ENCODE measurements at places on chromosomes 16 and 17.

GRCh38 chr17:78995022-78995760 is 14.4 kb downstream of the CANT1 start:
- DNase-seq: no peak

DNA sequence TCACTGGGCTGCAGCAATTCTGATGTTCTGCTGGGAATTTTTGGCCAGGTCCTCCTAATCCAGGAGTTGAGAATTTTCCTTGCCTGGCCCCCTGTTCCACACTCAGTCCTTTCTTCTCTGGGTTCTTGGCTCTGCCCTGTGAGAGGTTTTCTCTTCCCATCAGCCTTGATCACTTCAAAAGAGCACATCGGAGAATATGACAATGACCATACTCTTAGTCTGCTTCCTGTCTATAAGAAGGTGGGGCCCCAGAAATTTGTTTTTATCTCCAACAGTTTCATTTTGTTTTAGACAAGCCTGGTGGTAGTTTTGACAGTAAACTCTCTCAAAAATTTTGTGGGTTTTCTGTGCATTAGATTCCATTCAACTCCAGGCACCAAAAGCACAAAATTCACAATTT is 70.7 kb downstream of the C17orf67 start:
- DNase-seq: no peak

DNA sequence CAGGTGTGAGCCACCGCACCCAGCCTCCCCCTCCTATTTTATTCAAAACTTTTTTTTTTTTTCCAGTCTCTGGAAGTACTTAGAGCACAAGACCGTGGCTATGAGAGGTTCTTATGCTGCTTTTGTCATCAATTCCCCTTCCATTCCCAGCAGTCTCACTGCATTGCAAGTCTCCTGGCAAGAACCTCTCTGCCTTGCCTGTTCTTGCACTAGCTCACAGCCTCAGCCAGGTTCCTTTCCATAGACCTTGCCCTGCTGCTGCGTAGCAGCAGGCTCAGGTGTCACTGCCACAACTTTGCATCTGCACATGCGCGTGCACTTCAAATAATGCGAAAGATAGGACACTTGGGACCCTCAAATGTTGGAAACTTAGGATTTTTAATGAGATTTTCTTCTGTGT is 15.6 kb downstream of the ATP6V0A1 start:
- DNase-seq: no peak

DNA sequence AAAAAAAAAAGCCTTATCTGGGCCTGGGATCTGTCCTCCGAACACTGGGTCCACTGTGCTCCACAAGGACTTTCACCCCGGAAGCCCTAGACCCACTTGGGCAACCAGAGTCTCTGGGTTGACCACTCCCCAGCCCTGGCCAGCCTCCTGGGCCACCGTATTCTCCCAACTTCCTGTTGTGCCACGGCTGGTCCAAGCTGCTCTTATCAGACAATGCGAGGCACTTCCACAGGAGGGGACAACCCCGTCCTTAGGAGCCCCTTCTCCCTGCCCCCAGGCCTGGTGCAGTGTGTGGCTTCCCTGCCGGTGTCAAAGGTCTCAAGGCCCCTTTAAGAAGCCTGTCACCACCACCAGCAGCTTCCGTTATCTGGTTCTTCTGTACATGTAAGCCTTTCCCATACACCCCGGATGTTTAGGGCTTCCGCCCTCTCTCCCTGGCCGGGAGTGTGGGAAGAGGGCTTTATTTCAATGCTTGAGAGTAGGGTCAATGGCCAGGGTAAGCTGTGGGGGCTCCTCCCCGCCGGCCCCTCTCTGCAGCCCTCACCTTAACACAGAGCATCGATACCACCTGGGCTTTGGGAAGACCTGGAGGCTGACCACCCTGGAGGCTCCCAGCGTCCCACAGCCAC is 313.0 kb downstream of the SEC14L1 start:
- no peak for DNase-seq

DNA sequence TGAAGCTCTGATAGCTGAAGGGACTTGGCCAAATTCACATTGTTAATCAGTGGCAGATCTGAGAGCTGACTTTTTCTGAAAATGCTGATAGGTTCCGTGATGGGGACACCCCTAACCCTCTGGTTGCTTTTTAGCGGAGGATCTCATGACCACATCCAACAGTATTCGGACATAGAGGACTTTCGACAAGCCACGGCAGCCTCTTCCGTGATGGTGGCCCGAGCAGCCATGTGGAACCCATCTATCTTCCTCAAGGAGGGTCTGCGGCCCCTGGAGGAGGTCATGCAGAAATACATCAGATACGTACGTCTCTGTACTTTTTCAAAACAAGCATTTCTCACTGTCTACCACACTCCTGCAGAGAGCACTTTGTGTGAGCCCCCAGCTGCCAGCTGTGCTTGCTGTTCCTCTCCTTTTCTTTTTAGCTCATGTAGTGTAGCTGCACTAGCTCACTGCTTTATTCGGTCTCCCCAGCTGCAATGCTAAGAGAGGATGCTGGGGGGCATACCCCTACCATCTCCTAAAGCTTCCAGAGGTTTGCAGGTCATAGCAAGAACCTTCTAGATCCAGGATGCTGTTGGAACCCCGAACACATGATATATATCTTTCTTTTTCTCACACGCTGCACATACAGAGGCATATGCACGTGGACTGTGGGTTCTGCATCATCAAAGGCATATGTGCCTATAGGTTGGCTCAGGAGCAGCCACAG is 14.2 kb upstream of the NFATC3 start:
- no peak for DNase-seq
